ENCODE measurements at places on chromosomes 1 and 21.

- DNase-seq: no peak
Observed at GRCh38 chr1:92973203-92973897, 12.1 kb upstream of the DIPK1A start.

DNA sequence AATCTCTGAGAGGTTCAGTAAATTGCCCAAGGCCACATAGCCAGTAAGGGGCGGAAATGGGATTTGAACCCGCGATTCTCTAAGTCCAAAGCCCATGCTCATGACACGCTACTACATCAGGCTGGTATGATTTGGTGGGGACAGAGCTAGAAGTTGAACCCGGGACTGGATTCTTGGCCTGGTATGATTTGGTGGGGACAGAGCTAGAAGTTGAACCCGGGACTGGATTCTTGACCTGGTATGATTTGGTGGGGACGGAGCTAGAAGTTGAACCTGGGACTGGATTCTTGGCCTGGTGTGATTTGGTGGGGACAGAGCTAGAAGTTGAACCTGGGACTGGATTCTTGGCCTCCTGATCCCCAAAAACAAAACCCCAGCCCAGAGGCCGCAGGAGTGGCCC lies 23.0 kb downstream of the EPHB2 start:
- DNase-seq: no peak

- no peak for DNase-seq
Observed at GRCh38 chr1:14529475-14529874, 69.0 kb upstream of the KAZN start.

GRCh38 chr1:185998391-185998790 lies 264.2 kb downstream of the HMCN1 start:
- no peak for DNase-seq

DNA sequence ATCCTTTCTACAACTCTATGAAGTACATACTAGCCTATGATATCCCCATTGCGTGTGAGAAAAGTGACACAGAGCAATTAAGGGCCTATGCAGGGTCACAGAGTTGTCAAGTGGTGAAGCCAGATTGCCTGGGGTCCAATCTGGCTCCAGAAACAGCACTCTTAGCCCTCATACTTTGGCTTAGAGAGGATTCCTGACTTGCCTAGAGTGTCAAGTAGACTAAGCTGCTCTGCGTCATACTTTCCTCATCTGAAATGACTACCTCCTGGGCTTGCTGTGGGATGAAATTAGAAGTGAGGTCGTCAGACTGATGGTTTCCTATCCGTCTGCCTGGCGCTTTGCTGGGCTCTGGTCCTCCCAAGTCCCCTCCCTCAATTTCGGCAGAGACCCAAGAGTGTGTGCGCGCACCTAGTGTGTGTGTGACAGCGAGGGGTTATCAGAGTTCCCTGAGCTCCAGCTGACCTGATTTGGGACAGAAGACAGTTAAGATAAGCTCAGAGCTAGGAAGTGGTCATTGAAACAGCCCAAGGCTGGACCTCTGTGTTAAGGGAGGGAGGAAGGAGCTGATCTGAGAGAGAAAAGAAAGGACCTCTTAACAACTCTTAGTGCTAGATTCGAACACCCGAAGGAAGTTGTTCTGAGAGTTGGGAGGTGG lies 5.4 kb upstream of the NUAK2 start:
- no peak for DNase-seq

DNA sequence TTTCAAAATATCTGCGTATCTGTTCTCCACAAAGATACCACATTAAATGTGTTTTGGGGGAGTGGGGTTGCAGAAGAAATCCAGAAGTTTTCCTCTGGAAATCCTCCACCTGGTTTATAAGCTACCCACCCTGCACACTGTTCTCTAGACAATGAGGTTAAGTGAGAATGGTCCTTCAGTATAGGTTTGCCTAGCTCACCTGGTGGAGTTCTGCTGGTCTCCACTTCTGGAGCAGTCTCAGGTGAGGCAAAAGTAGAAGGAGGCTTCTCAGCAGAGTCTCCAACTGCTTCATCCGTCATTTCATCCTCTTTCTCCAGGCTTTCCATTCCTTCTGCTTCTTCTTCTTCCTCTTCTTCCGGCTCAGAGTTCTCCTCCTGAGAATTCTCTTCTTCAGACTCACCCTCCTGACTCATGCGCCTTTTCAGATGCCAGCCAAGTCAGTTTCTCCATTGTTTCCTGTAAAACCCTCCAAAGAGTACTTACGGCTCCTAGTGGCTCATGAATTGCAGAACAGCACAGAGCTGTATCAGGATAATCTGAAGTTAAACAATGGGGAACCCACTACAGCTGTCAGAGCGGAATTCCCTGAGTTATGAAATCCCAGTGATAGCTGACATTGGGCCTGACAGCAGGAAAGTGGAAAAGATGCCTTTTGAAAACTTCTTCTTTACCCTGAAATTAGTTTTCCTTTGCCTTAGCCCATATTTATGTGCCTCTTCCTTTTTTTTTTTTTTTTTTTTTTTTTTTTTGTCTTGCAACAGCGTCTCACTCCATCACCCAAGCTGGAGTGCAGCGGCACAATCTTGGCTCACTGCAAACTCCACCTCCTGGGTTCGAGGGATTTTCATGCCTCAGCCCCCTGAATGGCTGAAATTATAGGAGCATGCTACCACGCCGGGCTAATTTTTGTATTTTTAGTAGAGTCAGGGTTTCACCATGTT lies 38.5 kb downstream of the MSTO1 start:
- DNase-seq: no peak

DNA sequence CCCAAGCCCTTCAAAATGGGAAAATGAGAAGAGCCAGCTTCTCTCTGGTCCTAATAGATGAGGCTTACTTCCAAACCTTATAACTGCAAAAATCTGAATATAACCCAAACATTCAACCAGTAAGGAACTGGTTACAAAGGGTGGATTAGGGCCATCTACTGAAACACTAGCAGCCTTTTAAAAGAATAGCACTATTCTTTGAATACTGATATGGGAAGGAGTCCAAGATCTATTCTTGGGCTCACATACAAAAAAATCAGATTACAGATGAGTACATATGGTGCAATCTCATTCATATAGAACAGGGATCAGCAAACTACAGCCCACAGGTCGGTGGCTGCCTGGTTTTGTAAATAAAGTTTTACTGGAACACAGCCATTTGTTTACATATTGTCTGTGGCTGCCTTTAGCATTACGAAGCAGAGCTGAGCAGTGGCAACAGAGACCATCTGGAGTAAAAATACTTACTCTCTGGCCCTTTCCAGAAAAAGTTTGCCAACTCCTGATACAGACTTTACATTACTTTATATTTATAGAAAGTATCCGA lies 167.7 kb downstream of the ZSCAN20 start:
- no peak for DNase-seq

- no peak for DNase-seq
Observed at GRCh38 chr1:12151465-12151864, 15.3 kb upstream of the TNFRSF1B start.

GRCh38 chr1:158285756-158286241 lies 3.9 kb upstream of the CD1C start:
- DNase-seq: no peak

DNA sequence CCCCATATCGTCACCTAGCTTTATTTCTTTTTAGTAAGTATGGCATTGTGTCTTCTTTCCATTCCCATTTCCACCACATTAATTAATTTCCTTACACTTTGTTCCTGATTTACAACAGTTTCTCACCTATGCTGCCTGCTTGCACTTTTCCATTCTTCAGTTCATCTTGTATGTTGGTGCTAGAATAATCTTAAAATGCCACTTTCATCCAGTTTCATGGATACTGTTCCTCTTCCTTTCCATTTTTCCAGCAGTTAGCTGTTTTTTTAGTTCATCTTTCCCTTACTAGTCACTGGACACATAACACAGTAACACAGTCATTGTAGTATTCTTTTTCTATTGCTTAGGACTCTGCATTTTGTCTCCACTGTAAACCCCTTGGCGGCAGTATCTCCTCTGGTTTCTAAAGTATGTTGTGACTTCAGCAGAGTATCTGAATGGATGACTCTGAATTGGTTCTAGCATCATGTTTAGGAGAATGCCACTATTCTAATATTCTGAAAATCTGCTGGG lies 2.1 kb downstream of the CDC7 start:
- DNase-seq: no peak

GRCh38 chr1:227312361-227313025 lies 5.8 kb downstream of the CDC42BPA start:
- no peak for DNase-seq

DNA sequence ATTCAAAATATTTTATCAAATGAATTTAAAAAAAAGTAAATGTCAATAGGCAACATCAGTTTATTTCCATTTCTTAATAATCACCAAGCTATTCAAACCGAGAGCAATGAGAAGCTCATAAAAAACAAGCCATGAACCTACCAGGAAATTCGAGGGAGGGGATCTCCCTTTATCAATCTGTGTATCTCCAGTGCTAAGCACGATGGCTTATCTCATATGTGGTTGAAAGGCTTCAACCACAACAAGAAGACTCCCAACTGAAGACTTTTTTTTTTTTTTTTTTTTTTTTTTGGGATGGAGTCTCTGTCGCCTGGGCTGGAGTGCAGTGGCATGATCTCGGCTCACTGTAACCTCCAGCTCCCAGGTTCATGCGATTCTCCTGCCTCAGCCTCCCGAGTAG lies 833.3 kb downstream of the USP25 start:
- DNase-seq: no peak

- peak; percentile 63 for DNase-seq
Observed at GRCh38 chr21:42414928-42415769, 11.4 kb downstream of the UBASH3A start.

- no peak for DNase-seq
Observed at GRCh38 chr1:234684856-234685255, 74.9 kb upstream of the IRF2BP2 start.

GRCh38 chr1:208600456-208601190 lies 356.4 kb upstream of the PLXNA2 start:
- DNase-seq: no peak

GRCh38 chr1:184768467-184768866 lies 13.8 kb upstream of the EDEM3 start:
- no peak for DNase-seq

- no peak for DNase-seq
Observed at GRCh38 chr1:245370905-245371581, 216.3 kb downstream of the KIF26B start.

DNA sequence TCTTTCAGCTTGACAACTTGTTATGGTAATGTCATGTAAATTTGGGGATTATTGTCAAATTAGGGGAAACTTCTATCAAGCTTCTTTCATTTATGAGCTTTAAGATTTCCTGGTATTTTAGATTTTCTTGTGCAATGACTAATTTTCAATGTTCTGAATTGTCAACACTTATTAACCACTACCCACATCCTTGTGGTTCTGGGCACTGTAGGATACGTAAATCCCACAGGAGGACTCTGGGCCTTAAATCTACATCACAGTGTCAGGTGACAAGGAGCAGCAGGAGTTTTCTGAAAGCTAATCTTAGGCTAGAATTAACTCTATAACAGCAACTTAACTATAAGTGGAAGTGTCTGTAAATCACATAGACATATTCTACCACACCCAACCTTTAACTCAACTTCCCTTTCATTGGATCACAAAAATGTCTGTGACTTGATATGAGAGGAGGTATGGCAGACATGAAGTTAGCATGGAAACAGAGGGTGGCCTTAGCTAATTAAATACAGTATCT lies 397.7 kb downstream of the HLX start:
- no peak for DNase-seq

DNA sequence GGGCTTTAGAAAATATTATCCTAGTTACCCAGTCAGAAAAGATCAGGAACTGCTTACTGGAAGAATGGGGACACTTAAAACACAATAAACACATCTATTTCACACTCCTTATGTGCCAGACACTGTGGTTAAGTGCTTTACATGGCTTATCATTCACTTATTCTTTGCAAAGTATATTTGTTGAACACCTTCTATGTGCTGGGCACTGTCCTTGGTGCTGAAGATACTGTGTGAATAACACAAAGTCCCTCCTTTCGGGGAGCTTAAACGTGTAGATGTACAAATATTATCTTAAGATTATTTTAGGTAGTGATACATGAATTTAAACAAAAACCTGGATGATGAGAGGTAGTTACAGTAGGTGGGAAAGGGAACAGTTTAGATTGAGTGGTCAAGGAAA lies 169.3 kb downstream of the ST6GALNAC5 start:
- no peak for DNase-seq

DNA sequence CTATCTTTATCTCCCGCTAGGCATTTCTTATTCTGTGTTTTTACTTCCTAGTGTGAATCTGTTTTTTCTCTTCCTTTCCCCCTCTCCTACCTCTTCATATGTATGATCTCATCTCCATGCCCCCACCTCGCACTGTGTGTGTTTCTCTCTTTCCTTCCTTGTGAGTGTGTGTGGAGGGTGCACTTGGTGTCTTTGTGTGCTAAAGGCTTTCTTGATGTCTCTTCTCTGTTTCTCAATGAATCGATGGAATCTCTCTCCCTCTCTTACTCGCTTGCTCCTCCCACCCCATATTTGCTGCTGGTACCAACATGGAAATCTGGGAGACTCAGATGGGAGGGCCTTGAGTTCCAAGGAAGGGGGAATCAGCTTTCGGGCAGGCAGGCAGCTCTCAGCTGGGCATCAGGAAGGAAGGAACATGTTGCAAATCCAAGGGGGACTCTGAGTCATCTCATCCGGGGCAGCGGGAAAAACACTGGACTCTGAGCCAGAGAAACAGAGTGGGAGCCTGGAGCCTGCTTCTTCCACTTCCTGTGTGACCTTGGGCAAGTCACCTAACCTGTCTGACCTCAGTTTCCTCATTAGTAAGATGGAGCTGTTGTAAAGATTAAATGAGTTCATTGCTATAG lies 147.5 kb downstream of the PTPRU start:
- no peak for DNase-seq

DNA sequence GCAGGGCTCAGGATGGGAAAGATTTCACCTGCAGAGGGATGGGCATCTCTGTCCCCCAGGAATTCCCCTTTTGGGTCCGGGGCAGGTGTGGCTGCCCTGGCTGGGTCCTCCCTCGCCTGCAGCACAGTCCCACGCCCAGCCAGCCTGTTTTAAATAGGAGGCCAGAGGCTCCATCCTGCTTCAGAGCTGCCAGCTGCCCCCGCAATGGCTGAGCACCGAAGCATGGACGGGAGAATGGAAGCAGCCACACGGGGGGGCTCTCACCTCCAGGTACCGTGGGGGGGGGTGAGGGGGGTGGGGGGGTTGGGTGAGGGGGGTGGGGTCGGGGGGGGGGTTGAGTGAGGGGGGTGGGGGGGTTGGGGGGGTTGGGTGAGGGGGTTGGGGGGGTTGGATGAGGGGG lies 3.6 kb downstream of the SCNN1D start:
- DNase-seq: no peak

DNA sequence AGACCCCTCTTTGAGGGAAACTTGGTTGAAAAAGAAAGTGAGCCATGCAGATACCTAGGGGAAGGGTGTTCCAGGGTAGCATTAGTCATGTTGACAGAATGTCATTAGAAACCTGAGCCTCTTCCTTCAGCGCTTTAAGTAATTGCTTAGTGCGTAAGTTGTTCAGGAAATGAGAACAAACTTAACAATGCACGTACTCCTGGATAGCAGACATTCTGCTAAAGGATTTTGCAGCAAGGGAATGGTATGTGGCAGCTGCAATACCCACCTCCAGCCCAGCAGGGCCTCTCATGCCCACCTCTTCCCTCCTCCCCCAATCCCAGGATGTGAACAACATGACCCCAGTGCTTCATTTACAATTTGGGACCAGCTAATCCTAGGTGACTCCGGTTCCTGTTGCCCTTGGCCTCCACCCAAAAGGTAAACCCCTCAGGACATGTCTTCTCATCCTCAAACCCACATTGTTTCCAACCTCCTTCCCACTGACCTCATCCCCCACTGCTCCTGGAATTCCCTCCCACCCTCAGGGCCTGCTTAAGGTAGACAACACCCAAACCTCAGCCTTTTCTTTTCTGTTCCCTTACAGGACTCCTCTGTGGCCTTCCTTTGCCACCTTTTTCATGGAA lies 98.0 kb upstream of the BCAR3 start:
- DNase-seq: no peak

- no peak for DNase-seq
Observed at GRCh38 chr1:31768939-31769704, 5.0 kb upstream of the ADGRB2 start.

Measured in stimulated activated naive CD4-positive, alpha-beta T cell (primary cell).